Epithelial cell of esophagus (primary cell): ENCODE measurements at places on chromosomes 5 and 9.

GRCh38 chr5:59716966-59717500, 176.5 kb downstream of the PDE4D start:
- DNase-seq = no peak

DNA sequence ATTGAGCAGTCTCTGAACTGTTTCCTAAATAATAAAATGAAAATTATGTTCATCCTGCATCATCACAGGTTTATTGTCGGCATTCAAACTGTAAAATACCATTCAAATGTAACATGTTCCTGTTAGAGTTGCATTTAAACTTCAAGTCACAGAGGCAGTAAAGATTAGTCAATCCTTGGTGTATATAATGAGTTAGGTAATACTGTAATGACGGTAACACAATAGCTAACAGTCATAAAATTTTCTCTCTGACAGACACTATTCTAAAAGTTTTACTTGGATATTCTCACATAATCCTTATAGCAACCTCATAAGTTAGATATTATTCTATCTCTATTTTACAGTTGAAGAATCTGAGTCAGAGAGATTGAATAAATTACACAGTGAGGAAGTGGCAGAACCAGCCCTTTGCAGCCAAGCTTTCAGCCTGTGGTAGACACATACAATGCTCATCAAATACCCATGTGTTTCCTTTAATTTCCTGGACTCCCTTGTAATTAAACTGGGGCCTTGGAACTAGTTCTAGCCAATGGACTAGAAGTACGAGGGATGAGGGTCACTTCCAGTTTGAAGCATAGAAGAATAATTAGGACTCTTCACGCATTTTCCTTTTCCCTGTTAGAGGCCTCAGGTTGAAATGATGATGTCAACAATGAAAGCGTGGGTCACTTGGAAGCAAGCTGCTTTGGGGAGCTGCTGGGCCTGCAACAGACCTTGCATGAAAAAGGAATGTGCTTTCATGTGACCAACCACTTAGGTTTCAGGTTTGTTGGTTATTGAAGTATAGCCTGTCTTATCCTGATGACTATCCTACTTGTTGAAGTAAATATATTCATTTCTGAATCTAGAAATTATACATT, 12.3 kb upstream of the CAST start:
- DNase-seq = peak; percentile 30

DNA sequence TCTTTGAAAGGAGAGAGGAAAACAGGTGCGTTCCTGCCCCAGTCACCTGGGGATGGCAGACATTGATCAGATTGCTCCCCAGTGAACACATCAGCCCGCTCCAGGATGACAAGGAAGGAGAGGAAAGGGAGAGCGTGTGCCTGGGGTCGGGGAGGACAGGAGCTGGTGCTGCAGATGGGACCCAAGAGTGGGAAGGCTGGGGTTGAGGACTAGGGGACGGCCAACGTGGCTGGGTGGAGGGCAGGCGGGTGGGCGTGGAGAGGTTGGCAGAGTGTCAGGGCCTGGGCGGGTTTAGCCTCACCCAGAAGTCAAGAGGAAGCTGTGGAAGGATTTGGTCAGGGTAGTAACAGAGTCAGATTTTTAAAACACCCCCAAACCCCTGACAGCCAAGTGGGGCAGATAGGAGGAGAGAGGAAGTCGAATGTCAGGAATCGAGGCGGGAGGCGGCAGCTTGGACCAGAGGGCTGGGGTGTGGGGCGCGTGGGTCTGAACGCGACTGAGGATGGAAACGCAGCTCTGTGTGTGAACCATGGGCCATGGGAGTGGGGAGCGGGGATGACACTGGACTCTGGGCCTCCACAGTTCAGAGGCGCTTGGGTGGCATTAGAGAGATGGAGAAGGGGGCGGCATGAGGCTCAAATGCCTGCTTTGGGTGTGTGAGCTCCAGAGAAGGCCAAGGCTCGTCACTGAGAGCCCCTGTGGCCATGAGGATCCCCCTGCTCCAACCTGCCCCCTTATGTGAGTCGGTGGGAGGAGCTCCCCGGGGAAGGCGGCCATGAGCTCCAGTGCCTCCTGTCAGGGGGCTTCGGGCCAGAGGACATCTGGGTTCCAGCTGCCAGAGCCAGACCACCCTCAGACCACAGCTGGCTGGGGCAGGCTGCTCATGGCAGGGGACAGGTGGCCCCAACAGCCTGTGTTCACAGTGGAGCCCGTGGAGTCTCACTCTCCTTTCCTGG, 24.6 kb downstream of the LAMC3 start:
- DNase-seq = no peak

GRCh38 chr9:74496819-74497747, at the start of gene RORB:
TSS of gene RORB (plus strand) at chr9:74497335. CDS start at chr9:74497977, 642 bp downstream.
- peak; percentile 26 for DNase-seq

- DNase-seq = no peak
Measured at GRCh38 chr5:158413122-158413680, 554.3 kb upstream of the CLINT1 start.

GRCh38 chr9:115240676-115241075, 122.7 kb upstream of the TNC start:
- DNase-seq = no peak

DNA sequence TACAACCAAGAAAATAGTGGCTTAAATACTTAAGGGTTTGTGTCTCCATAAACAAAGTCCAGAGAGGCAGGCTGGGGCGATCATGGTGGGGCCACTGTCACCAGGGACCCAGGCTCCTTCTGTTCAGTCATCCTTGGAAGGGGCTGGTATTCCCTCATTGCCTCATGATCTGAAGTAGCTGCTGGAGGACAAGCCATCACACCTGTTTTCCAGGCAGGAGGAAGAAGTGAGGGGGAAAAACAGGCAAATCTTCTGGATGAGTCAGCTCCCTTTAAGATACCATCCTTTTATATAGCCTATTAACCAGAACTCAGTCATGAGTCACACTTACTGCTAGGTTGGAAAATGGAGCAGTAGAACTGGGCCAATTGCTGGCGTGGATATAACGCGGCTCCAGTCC, 92.3 kb downstream of the DAP start:
- DNase-seq = peak; percentile 27

DNA sequence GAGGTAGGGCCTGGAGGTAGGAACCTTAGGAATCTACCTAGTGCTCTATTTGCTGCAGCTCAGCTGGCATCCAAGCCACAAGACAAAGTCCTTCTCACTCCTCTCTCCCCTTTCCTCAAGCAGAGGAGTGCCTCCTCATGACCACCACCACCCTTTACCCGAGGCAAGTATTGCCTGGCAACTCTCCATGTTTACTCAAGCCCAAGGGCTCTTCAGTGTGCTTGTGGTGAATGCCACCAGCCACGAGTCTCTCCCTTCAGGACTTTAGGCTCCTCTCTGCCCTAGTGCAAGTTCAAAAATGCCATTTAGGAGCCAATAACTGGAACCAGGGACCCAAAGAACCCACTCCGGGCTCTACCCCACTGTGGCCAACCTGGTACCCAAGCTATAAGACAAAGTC, 514.5 kb upstream of the RGMB start:
- DNase-seq = no peak

GRCh38 chr5:53373451-53374158, 106.8 kb upstream of the FST start:
- DNase-seq = peak; percentile 43

DNA sequence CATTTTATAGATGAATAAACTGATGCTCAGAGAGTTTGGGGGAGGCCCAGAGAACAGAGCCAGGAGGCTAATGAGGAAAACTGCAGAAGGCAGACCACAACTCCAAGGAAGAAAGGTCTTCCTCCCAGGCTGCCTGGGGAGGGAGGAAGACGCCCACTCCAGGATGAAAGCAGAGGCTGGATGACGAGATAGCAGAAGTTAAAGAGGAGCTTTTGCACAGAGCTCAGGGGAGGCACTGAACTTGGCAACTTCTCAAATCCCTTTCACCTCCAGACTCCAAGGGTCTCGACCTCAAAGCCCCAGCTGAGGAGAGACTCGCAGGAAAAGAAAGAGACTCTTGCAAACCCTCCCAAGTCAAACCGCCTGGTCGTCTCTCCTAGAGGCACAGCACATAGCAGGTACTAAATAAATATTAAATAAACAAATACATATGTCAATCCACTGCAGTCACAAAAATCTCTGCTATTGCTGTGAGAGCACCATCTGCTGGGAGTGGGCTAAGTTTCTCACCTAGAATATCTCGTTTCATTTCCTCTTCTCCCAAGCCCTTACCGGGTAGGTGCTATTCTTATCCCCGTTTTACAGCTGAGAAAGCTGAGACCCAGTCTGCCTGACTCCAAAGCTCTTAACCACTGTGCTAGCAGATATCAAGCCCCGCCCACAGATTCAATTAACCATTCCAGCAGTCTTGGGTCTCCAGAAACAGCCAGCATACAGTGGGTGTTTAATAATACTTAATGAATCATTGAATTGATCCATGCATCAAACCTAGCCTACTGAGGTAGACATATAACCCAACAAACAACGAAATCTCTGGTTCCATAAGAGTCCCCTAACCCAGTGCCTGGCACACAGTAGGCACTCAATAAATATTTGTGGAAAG, 97.8 kb upstream of the HAND1 start:
- DNase-seq = no peak

DNA sequence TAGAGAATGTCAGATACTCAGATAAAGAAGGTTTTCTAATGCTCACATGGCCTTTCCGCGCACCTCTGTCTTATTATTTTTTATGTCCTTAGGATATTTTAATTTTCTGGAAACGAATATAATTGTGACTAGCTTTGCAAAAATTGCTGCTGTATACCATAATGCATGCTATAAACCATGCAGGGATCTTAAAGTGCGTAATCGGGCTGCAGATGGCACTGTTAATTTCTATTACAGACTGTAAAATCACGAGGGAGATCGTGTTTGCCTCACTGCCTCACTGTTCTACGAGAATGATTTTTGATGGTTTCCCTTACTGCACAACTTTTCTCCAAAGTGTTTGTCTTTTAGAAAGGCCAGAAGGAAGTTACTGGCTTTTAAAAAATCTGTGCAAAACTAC, 356.1 kb downstream of the TUSC1 start:
- DNase-seq = no peak

DNA sequence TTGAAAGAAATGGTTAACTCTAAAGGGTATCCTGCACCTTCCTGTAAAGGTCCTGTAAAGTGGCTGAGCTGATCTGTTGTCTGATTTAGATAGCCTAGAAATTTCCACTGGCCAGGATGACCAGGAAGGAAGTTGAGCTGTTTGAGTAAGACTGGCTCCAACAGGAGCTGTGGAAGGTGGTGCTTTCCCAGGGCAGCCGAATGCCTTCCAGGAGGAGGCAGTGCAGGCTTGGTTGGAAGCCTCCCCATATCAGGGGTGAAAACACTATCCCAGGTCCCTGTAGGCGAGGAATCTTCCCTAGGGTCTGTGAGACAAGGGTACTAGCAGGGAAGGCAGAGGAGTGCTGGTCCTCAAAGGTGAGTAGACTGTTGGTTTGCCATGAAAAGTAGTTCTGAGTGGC, 98.4 kb downstream of the LIX1 start:
- DNase-seq = peak; percentile 52

GRCh38 chr5:42878041-42878440, 66.3 kb upstream of the SELENOP start:
- no peak for DNase-seq

DNA sequence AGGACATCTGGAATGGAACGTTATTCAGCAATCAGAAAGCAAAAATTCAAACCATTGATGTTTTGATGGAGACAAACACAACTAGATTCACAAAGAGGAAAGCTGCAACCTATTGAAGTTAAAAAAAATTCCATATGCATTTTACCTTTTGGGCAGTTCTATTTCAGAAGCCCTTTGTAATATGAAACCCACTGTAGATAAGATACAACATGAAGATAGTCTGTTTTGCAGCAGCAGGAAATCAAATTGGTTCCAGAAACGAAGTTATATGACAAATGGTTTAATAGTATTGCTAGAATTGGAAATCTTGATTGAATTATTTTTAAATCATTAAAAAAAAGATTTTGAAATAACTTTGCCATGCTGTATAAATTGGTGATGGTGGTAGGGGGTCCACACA, 872 bp downstream of the LIX1 start:
- DNase-seq = no peak

DNA sequence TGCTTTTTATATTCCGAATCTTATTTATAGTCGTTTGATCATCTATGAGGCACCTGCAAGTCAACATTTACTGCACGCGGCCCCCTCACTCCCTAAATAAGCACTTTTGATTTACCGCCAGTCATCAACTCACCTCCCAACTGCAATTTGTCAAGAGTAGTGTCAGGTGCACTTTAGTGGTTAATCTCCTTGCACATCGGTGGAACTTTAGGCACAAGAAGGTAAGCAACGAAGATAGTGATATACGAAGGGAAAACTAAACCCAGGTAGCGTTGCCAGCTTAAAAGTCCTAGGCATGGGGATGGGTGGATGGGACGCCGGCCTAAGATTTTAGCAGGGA, 513 bp upstream of the RNF180 start:
- DNase-seq = no peak

DNA sequence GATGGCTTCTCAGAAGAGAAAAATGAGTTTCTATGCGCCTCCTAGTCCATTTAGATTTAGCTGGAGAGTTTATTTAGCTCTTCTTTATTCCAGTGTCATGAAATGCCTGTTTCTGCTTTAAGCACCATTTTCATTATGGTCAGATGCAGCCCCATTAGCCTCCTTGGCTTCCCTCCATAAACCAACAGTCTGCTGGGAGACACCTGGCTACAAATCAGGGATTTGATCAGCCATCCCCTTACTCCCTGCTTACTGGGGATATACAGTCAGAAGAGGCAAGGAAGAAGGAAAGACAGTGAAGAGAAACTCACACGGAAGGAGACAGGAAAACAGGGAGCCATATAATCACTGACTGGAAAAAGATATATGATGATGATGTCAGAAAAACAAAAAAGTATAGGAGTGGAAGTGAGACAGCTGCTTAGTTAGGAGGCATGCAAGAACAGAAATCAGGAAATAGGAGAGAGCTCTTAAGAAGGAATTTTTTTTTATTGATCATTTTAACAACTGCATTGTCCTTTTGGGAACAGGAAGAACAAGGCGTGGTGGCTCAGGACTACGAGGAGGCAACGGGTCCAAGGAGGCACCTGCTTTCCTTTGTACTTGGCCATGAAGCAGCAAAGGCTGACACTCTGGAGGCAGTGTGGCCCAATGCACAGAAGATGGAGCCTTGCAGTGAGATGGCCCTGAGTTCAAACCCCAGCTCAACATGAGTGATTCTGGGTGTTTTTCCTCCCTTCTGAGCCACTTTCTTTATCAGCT, 56.1 kb downstream of the MED27 start:
- DNase-seq = no peak

- peak; percentile 92 for DNase-seq
Measured at GRCh38 chr5:61313960-61314681, 17.9 kb upstream of the ZSWIM6 start.

DNA sequence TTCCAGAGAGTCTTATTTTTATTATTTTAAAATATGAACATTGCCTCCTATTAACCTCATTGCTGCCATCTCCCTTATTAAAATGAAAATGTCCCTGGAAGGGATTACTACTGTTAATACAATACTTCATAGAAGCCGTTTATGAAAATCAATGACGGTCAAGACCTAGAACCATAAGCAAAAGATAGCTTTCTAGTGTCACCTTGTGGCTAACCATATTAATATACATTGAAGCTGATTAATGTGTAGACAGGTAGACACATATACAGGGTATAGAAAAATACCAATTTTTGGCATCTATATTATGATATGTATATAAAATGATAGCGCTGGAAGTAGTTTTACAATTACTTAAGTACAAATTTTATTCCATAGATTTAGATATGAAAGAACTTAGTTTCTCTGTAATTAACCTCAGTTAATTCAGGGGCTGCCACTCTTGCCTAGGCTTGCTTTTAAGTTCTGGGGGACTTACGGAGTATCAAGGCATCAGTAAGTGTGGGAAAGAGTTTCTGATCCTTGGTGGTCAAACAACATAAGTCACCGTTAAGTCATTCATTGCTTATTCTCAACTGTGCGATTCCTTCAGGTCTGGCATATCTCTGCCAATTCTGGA, 2.5 kb upstream of the YTHDC2 start:
- peak; percentile 71 for DNase-seq

- DNase-seq = peak; percentile 51
Measured at GRCh38 chr9:2120926-2121689, 106.0 kb downstream of the SMARCA2 start.
